ENCODE measurements at places on chromosomes 1 and 21. TPM values are rescaled to one million over a fixed set of nuclear protein-coding genes. Genes with fewer than 3 reads are reported as not detected.

The LEFTY1 gene
- polyA plus RNA-seq = 0.57 TPM

The LYSMD1 gene
- polyA plus RNA-seq = 12.2 TPM

The GPR25 gene
- not detected for polyA plus RNA-seq

DNA sequence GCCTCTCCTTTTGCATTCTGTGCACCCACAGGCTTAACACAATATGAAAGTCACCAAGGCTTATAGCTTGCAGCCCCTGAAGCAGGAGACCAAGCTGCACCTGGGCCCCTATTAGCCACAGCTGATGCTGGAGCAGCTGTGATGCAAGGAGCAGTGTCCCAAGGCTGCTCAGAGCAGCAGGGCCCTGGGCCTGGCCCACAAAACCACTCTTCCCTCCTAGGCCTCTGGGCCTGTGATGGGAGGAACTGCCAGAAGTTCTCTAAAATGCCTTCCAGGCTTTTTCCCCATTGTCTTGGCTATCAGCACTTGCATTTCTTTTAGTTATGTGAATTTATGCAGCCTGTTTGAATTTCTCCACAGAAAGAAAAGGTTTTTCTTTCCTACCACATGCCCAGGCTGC lies 89.5 kb upstream of the KCTD3 start:
- DNase-seq = no peak

DNA sequence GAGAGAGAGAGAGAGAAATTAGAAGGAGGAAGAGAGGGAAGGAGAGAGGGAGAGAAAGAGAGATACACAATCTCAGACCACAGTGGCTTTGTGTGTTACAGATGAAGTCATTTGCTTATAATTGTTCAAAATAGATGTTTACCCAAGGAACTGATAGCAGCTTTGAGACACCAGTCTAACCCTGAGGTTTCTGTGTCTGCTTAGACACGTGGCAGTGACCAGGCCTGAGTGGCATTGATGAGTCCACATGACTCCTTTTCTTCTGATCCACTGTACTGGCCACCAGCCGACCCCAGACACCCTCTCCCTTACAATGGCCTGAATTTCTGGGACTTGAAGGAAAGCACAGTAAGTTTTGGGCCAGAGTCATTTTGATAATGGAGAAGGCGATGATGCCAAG lies 104.9 kb downstream of the DUSP10 start:
- no peak for DNase-seq

- no peak for DNase-seq
Measured at GRCh38 chr1:221881805-221882581, 140.1 kb upstream of the DUSP10 start.

GRCh38 chr1:153536671-153537375 lies 1.0 kb upstream of the S100A6 start:
- no peak for DNase-seq

DNA sequence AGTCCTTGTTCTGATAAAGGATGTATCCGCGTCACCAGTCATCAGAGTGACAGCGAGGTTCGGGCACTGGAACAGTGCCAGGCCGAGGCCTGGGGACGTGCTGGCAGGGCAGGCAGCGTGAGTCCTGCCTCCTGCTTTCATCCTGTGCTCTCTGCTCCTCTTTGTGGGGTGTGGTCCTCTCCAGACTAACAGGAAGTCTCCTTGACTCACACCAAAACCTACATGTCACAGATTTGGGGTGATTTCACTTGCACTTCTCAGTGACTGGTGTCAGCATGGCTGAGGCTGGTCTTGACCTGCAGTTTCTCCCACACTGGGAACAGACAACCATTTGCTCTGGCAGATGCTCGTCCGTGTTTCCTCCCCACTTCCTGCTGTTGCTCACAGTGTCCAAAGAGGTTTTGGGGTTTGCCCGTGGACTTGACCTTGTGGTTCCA lies 8.8 kb upstream of the NLRP3 start:
- DNase-seq = no peak
